ENCODE measurements at places on chromosomes 16 and 17. TPM values are rescaled to one million over a fixed set of nuclear protein-coding genes. Genes with fewer than 3 reads are reported as not detected.

DNA sequence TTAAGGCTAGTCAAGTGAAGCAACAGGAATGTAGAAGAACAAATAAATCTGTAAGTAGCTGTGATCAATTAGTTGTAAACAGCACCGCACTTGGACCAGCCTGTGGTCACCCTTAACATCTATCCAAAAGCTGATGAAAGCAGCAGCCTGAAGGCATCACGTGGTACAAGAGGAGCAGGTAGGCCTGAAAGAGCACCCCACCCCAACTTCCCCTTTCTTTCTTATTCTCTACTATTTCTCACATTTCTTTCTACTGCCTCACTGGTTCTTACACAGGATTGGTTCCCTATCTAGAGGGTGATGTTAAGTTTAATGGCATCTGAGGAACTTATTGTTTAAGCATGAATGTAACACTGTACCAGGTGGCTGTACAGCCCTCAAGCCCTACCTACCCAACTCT, 42.6 kb upstream of the CLEC18B start:
- no peak for DNase-seq

- no peak for DNase-seq
These were observed 60.9 kb downstream of the CACNG1 start for GRCh38 chr17:67105213-67105612.

GRCh38 chr17:8056976-8057625, 18.2 kb downstream of the ALOX15B start:
- peak; percentile 16 for DNase-seq

The DLG4 gene
- 3.5 TPM for total RNA-seq

DNA sequence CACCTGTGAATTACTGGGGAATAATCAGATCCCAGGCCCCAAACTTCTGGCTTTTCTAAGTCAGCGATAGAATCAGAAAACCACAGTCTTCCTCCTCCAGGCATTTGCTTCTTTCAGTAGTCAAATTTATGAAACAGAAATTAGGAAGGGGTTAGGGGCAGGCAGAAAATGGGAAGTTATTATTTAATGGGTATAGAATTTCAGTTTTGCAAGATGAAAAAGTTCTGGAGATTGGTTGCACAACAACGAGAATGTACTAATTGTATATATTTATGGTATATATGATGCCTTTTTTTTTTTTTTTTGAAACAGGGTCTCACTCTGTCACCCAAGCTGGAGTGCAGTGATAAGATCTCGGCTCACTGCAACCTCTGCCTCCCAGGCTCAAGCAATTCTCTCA, 23.5 kb downstream of the ORC6 start:
- DNase-seq = no peak

DNA sequence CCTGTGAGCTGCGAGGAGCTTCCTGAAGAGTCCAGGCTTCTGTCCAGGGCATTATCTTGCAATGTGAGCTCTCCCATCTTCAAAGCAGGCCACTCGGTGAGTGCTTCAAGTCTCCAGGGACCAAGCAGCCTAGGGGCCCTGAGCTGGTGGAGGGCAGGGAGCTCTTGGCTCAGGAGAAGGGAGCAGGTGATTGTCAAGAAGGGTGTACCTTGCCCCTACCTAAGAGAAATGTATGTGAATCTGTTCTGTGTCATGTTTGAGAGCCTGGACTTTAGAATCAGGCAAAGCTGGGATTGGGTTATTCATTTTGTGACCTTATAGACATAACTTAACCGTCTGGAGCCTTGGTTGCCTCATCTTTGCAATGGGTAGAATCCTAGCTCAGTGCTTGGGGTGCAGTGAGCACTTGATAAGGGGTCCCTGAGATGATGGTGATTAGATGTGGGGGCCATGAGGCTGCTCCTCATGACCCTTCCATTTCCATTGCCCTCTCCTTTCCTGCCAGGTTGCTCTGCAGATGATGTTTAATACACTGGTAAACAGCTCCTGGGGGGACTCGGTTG, 15.9 kb downstream of the ZNF768 start:
- no peak for DNase-seq

The CLEC10A gene
- total RNA-seq = 0.42 TPM

The MYO15B gene
- 26.1 TPM for total RNA-seq

- no peak for DNase-seq
These were observed at the start of gene RPRML for GRCh38 chr17:46979147-46979863. RPRML (minus strand) TSS chr17:46979253; CDS start chr17:46979007, 246 bp downstream.

GRCh38 chr16:22417019-22417418, 42.6 kb upstream of the CDR2 start:
- no peak for DNase-seq
